ENCODE measurements at places on chromosomes 13 and 19.

DNA sequence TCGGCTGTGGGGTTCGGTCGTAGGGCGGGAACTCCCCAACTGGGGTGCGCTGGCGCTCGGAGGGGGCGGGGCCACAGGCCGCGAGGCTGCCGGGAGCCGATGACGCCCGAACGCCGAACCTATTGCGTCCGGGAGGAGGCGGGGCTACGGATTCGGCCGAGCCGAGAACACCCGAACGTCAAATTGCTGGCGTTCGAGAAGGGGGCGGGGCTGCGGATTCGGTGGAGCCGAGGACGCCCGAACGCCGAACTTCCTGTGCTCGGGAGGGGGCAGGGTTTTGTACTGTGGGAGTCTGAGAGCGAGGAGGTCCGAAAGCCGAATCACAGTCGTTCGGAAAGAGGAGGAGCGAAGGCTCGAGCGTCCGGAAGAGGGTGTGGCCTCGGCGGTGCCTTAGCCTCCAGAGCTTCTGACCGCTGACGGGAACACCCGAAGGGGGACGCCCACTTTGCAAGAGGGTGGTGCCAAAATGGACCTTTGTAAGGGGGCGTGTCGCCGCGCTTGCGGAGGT, 551 bp upstream of the TSEN34 start:
- peak; percentile 100 for DNase-seq

GRCh38 chr19:7730286-7731217, 1.4 kb downstream of the CLEC4G start:
- no peak for DNase-seq

- no peak for DNase-seq
These were observed 121.7 kb upstream of the TSHZ3 start for GRCh38 chr19:31470952-31471351.

- no peak for DNase-seq
These were observed 21.6 kb downstream of the SLC25A30 start for GRCh38 chr13:45396533-45397095.

- no peak for DNase-seq
These were observed 11.0 kb downstream of the ZSWIM9 start for GRCh38 chr19:48181505-48181904.

DNA sequence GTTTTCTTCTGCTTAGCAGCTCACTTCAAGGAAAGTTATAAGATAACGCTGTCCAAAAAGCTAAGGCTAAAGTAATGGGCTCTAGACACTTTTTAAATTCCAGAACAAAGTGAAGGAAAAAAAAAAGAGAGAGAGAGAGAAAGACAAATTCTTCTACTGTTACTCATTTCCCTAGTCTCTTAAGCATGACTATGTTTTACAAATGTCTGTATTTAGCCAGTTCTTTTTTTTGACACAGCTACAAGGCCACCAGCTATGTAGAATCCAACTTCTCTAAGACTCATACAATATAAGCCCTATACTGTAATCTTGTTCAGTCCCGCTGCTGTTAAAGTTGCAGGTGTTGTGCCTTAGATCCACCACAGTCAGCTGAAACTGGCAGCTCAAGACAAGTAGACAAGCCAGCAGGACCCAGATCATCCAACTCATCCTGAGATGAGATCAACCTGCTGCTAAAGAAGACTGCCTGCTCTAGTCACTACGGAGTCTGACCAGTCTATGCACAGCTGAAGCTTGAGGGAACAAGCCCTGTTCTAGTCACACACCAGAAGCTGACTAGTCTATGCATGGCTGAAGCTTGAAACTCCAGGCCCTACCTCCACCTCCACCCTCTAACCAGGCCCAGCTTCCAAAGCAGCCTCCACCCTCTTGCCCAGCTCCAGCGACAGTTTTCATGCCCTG, 10.3 kb upstream of the ZNF83 start:
- DNase-seq, result no peak

GRCh38 chr13:98769736-98770135, 17.3 kb upstream of the SLC15A1 start:
- no peak for DNase-seq

DNA sequence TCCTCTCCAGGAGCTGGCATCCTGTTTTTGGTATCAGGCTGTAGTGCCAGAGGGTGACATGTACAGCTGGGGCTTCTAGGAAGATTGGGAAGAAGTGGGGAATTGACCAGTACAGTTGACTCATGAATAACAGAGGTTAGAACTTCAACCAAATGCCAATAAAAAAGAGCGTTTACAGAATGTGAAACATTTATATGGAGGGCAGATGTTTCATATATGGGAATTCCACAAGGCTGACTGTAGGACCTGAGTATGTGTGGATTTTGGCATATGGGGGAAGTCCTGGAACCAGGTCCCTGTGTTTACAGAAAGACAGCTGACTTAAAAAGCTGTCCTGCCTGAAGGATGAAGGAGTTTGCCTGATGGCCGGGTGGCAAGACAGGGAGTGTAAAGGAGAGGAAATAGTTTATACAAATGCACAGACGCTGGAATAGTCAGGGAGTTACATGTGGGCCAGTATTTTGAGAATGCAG, 5.2 kb downstream of the CHAMP1 start:
- DNase-seq, result no peak

DNA sequence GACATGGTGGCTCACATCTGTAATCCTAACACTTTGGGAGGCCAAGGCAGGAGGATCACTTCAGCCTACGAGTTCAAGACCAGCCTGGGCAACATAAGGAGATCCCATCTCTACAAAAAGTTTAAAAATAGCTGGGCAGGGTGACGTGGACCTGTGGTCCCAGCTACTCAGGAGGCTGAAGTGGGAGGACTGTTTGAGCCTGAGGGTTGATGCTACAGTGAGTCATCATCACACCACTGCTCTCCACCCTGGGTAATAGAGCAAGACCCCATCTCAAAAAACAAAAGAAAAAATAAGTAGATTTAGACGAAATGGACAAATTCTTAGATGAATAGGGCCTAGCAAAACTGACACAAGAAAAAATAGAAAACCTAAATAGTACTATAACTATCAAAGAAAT, 10.4 kb upstream of the GNG8 start:
- no peak for DNase-seq

- DNase-seq, result no peak
These were observed 15.7 kb downstream of the ZNF175 start for GRCh38 chr19:51586799-51587198.

GRCh38 chr13:30257468-30258099, 49.8 kb downstream of the KATNAL1 start:
- no peak for DNase-seq

- no peak for DNase-seq
These were observed 8.4 kb upstream of the FLT1 start for GRCh38 chr13:28503182-28503967.

- no peak for DNase-seq
These were observed 411.6 kb upstream of the SLITRK5 start for GRCh38 chr13:87259479-87260083.

GRCh38 chr13:107348925-107349324, 781.0 kb upstream of the ARGLU1 start:
- no peak for DNase-seq

GRCh38 chr19:1113030-1113985, 9.5 kb downstream of the GPX4 start:
- DNase-seq, result peak; percentile 73

DNA sequence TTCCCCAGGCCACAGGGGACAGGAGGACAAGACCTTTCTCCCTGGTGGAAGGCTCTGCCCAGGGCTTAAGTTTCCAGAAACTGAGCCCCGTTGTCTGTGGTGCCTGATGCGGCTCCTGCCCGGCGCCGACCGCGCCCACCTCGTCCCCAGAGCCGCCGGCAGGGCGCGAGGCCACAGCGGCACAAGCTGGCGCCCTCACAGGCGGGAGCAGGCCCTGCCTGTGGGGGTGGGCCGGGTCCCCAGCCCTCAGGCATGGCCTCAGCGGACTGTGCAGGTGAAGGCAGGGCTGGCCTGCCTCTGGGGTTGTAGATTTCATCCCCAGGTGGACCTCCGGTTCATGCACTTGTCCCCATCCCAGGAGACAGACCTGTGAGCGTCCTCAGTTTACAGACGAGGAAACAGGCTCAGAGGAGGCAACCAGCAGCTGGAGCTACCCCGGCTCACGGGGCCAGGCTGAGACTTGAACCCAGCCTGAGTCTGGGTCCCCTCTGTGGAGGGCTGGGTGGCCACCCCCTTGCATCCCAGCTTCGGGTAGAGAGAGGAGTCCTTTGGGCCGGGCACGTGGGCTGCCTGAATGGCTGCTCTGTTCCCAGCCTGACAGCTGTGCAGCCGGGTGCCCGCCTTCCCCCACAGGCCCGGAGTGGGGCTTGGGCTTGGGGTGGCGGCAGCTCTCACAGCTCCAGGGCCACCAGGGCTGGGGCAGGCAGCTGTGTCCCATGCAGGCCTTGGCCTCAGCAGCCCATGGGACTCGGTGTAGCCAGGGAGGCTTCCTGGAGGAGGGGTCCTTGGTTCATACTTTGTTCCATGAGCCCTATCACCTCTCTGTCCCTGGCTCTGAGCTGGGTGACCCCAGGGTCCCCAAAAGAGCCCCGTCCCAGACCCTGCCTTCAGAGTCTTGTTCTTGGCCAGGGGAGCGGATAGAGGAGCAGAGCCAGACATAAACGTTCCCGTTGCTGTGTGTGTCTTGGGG, 26.8 kb downstream of the PIAS4 start:
- DNase-seq, result no peak

GRCh38 chr13:98937911-98938381, 39.9 kb downstream of the DOCK9 start:
- DNase-seq, result no peak

DNA sequence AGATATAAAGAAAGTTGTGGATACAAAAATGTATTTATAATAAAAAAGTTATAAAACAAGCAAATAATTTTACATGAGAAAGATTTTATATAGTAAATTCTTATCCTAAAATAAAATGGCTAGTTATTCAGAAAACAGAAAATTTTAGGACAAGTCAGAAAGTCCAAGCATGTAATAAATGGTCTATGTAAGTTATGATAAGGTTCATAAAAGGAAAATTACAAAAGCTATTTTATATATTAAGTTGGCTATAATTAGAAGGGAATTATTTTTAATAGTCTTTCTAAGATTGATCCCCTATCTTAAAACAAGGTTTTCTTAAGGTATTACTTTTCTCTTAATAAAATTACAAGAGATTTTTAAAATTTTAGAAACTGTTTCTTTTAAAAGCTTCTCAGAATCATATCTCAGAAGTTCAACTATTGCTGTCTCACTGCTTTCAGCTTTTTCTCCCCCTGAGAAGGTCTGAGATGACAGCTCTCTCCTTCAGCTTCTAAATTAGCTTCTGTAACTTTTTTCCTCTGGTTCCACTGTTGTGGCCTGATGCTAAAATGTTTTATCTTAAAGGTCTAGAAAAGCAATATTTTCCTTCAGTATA, 8.7 kb downstream of the CCDC169 start:
- no peak for DNase-seq

GRCh38 chr19:2235381-2236063, 607 bp downstream of the PLEKHJ1 start:
- DNase-seq, result no peak

DNA sequence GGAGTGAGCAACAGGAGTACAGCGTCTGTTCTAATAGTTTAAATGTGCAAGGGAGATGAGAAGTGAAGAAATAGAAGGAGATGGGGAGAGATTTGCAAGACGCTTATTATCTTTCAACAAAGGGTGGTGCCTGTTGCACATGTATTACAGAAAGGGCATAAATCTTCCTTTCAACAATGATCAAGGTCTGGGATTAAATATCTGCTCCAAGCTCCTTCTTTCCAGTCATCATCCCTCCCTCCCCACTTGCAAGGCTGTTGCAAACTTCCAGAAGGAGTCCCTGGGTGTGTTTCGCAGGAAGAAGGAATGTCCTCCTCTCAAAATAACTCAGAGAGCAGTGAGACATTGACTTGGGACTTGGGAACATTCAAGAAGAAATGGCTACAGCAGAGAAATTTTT, 63.5 kb upstream of the MYCBP2 start:
- DNase-seq, result no peak

DNA sequence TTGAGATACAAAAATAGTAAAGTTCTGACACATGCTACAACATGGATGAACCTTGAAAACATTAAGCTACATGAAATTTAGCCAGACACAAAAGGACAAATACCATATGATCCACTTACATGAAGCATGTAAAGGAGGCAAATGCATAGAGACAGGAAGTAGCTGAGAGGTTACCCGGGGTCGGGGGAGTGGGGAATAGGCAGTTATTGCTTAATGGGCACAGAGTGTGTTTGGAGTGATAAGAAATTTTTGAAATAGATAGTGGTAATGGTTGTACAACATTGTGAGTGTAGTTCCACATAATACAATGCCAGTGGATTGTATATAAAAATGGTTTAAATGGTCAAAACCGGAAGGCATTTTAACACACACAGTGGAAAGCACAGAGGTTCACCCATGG, 4.3 kb downstream of the N4BP2L1 start:
- DNase-seq, result no peak

DNA sequence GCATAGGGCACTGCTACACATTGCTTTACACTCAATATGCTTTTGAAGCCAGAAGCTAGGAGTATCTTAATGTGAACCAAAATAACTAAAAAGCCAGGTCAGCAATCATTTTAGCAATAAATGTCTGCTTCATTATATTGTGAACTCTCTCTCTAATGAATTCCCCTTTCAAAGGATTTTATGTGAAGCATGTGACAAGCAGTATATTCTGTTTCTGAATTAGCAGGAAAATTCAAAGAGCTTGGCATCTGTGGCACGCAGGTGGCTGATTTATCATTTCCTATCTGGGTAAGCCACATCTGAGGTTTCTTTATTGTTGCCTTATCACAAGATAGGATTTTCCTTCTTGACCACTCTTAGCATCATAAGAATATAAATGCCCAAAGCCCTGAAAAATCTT, 56.8 kb upstream of the KLF12 start:
- DNase-seq, result no peak

DNA sequence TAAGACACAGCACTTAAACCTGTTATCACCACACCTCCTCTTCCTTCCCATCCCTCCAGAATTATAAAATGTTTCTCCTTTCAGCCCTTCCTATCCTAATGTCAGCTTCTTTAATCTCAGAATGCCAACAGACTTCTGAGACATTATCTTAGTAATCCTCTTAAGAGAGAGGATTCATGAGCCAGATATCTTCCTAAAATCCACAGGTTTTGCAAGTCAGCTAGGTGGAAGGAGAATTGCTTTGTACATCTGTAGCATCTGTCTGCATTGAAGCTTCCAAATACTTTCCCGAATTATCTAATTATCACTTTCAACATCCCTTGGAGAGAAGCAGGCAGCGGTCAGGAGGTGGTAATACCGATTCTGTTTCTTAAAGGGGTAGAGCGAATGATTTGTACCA, 179.1 kb downstream of the DCT start:
- no peak for DNase-seq

DNA sequence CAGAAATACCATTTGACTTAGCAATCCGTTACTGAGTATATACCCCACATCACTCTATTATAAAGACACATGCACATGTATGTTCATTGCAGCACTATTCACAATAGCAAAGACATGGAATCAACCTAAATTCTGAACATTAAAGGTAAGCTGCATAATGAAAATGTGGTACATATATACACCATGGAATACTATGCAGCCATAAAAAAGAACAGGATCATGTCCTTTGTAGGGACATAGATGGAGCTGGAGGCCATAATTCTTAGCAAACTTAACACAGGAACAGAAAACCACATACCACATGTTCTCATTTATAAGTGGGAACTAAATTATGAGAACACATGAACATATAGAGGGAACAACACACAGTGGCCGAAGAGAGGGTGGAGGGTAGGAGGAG, 85.2 kb downstream of the NDFIP2 start:
- DNase-seq, result no peak
